ENCODE measurements at places on chromosomes 7 and 10.

- DNase-seq = no peak
Measured at GRCh38 chr10:75544386-75544785, 113.0 kb downstream of the LRMDA start.

DNA sequence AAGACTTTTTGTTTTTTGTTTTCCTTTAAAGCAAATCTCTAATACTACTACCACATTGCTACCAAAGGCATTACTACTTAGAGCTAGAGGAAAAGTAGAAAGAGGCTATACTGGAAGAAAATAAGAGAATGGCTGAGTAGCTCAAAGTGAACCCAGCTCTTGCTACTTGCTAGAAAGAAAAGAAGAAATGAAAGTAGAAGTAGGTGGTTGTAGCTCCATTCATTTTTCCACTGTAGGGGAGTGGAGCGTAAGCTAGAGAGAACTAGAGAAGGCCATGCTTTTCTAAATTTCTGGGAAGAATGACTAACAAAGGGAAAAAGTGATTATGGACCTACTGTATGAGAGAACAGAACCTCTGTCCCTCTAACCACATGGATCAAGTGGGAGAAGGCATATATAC lies 184.4 kb downstream of the PON1 start:
- no peak for DNase-seq

DNA sequence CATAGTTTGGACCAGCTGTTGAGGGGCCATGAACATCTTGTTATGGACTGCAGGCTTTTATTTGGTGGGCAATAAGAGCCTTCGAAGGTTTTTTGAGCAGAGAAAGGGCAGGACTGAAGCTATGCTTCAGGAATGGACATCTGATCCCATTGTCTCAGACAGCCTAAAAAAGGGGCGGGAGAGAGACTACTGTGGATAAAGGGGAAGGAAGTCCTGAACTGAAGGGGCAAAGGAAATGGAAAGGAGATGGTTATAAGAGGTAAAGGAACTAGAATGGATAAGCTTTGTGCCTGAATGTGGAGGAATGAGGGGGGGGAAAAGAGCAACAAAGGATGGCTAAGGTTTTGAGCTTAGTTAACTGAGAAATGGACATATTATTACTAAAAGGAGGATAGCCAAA lies 172.5 kb downstream of the SKAP2 start:
- no peak for DNase-seq

DNA sequence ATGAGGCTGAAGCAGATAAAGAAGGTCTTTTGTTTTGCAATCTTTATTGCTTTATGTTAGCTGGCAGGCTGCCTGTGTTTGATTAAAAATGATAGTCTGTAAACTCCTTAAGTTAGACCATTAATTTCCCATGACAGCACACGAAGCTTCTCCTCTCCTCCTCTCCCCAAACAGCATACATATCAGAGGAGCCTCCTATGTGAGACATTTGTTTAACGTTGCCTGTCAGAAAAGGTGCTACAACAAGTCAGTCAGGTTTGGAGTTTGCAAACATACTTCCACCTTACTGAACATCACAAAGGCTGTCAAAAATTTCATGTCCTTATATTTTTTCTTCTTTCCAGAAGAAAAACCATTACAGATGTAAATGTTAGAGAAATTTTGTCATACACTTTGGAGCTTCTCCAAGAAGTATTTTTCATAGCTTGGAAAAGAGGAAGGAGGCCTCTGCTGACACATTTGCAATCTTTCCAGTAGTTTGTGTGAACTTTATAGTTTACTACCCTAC lies 393.1 kb downstream of the EXOC4 start:
- no peak for DNase-seq

DNA sequence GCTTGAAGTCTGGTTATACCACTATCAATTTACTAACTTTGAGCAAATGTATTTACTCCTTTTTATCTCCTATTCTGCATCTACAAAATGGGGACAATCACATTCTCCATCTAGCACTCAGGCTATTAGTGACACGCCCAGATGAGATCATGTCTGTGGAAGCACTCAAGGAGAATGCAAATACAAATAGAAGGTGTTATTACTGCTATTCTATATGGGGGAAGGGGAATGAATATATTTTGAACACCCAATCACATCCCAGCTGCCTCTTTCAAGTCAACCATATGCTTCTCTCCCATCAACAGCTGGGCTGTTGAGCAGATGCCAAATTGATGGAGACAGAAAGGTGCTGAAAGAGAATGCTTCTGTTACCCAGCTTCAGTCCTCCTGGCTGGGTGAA lies 23.5 kb downstream of the SGMS1 start:
- DNase-seq = no peak
